WTC11 (cell line): ENCODE measurements at places on chromosomes 2 and 18. TPM values are rescaled to one million over a fixed set of nuclear protein-coding genes. Genes with fewer than 3 reads are reported as not detected.

Gene SH3RF3
- total RNA-seq, result 0.78 to 1.0 TPM (median 0.87 TPM) in 3 replicates

Gene RFX8
- total RNA-seq, result 0.16 to 0.28 TPM (median 0.21 TPM) in 3 replicates

Gene G6PC2
- not detected in 3 replicates for total RNA-seq

Gene NEURL3
- total RNA-seq, result not detected in 3 replicates

Gene CDKL4
- 0.16 to 0.46 TPM (median 0.34 TPM) in 3 replicates for total RNA-seq

Gene PROC
- total RNA-seq, result 0.30 to 0.59 TPM (median 0.39 TPM) in 3 replicates

Gene CHRNG
- total RNA-seq, result 0.20 TPM in 1 of 3 replicates, not detected in the others

Gene TUBB6
- 137 to 240 TPM (median 149 TPM) in 3 replicates for total RNA-seq

Gene KCNIP3
- 2.1 to 3.3 TPM (median 3.1 TPM) in 3 replicates for total RNA-seq

Gene NR4A2
- 0.66 to 0.69 TPM (median 0.66 TPM) in 3 replicates for total RNA-seq

GRCh38 chr2:110783196-110783873, 51.0 kb downstream of the ACOXL start:
- no peaks in the 10 kb centered on the region for H3K27me3 ChIP-seq
- H3K4me3 ChIP-seq, result no peak overlapping the region

DNA sequence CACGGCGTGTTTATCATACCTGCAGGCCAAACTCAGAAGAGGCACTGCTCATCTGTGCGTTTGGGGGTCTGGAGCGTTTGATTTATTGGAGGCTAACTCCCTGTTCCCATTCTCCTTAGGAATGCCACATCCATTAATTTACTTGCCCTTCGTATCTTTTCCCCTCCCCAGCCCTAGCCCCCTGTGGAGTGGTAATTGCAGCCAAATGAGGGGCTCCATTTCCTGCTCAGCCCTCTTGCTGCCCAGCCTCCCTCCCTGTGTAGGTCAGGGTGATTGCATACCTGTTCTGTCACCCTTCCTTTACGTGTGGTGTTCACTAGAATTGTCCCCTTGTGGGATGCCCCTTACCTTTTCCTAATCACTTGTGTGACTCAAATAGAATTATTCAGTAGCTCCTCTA, 120.4 kb downstream of the MAP3K20 start:
- peaks cover 82% of the 10 kb centered on the region for H3K4me1 ChIP-seq
- H3K4me3 ChIP-seq, result peak overlapping the region; percentile 47
- H3K27ac ChIP-seq, result peak overlapping the region; percentile 97
- H3K36me3 ChIP-seq, result no peaks in the 10 kb centered on the region
- DNase-seq, result peak; percentile 69

GRCh38 chr2:101012706-101013181, 10.7 kb downstream of the RPL31 start:
- H3K4me1 ChIP-seq, result peaks cover 10% of the 10 kb centered on the region
- H3K4me3 ChIP-seq, result no peak overlapping the region
- H3K27me3 ChIP-seq, result no peaks in the 10 kb centered on the region
- no peak for DNase-seq
- peaks cover 73% of the 10 kb centered on the region for H3K36me3 ChIP-seq
- no peak overlapping the region for H3K27ac ChIP-seq

DNA sequence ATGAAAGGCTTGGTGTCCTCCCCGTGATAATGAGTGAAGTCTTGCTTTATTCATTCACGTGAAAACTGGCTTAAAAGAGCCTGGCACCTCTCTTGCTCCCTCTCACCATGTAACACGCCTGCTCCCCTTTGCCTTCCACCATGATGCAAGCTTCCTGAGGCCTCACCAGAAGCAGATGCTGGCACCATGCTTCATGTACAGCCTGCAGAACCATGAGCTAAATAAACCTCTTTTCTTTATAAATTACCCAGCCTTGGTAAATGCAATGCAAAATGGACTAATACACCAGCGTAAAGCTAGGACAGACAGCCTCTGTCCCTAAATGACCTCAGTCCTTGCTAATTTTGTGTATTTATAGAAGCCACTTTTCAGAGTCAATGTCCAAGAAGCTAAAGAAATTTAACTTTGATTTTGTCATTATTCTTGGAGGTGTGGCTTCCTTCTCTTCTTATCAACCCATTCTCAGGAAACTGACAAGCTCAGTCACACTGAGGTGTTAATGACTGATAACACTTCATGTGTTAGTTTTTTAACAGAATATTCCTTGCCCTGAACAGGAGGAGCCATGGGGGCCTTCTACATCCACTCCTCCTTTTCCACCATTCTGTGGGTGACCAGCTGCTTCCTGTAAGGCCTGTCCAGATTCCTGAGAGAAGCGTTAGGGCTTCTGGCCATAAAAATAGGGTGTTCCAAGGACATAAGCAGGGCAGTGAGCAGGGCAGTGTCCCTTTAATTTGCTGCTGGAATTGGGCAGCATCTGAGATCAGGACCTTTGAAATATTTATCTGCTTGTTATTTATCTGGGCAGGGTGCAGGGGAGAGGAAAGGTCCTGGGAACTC, 38.0 kb upstream of the EPAS1 start:
- H3K27me3 ChIP-seq, result no peaks in the 10 kb centered on the region
- H3K27ac ChIP-seq, result no peak overlapping the region
- H3K4me3 ChIP-seq, result no peak overlapping the region
- no peaks in the 10 kb centered on the region for H3K4me1 ChIP-seq
- no peaks in the 10 kb centered on the region for H3K36me3 ChIP-seq

DNA sequence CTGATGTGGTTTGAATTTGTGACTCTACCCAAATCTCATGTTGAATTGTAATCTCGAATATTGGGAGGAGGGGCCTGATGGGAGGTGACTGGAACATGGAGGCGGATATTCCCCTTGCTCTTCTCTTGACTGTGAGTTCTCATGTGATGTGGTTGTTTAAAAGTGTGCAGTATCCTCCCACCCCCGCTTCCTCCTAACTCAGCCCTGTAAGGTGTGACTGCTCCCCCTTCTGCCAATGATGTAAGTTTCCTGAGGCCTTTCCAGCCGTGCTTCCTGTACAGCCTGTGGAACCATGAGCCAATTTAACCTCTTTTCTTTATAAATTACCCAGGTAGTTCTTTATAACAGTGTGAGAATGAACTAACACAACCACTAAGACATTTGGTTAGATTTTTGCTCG, 458.4 kb downstream of the THSD7B start:
- H3K4me3 ChIP-seq, result no peak overlapping the region
- H3K27ac ChIP-seq, result no peak overlapping the region; the same call in 1 of the 2 replicates
- no peak for DNase-seq
- no peaks in the 10 kb centered on the region for H3K27me3 ChIP-seq
- peaks cover 15% of the 10 kb centered on the region for H3K4me1 ChIP-seq
- no peaks in the 10 kb centered on the region for H3K36me3 ChIP-seq

DNA sequence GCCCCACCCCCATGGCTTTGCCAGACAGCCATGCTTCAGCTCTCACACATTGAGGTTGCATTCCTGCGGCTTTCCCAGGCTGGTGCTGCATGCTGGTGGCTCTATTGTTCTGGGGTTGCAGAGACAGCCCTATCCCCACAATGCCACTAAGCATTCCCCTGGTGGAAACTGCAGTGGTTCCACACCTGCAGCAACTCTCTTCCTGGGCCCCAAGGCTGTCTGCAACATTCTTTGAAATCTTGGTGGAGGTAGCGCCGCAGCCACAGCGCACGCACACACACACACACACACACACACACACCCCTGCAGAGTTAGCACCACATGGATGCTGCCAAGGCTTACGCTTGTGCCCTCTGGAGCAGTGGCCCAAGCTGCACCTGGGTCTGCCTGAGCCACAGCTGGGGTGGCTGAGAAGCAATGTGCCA, 21.4 kb downstream of the SFXN5 start:
- no peak overlapping the region for H3K4me3 ChIP-seq
- H3K36me3 ChIP-seq, result peaks cover 7% of the 10 kb centered on the region
- H3K4me1 ChIP-seq, result peaks cover 16% of the 10 kb centered on the region
- peak; percentile 66 for DNase-seq
- H3K27ac ChIP-seq, result 0 out of 2 replicates have a peak overlapping the region, but pooled peaks have one; percentile 22

GRCh38 chr2:239465017-239466001, 64.5 kb upstream of the HDAC4 start:
- no peak overlapping the region for H3K4me3 ChIP-seq
- DNase-seq, result no peak
- H3K4me1 ChIP-seq, result no peaks in the 10 kb centered on the region

DNA sequence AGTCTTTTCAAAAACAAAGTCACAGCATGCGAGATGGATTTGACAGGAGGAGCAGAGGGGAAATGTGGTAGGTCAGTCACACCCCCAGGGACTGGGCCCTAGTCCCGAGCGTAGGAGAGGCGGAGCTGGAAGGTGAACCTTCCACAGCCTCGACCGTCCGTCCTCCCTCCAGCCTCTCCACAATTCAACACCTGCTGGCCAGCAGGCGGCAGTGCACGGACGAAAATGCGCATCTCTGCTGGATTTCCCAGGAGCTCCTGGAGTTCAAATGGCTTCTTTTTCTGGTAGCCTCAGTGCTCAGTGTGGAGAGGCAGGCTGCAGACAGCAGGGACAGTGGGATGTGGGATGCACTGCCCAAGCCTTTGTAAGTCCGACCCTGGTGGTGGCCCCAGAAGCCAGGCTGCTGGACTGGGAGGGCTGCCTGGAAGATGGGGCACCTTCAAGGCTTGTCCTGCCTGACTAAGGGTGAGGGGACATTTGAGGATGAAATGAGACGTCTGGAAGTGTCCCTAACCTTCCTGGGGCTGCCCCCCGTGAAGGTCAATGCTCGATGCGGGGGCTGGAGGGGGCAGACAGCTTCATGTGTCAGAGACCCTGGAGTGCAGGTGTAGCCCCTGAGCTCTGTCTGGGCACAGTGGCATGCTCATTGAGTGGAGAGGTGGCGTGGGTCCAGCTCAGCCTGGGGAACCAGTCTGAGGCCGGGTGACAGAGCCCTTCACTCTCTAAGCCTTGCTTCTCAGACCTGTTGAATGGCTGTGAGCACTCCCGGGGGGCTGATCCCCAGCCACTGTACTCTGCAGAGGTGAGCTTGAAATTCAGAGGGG, 189.5 kb downstream of the TFCP2L1 start:
- DNase-seq, result peak; percentile 79
- H3K36me3 ChIP-seq, result peaks cover 7% of the 10 kb centered on the region; the same call in 1 of the 2 replicates
- no peaks in the 10 kb centered on the region for H3K4me1 ChIP-seq
- peaks cover 13% of the 10 kb centered on the region for H3K27me3 ChIP-seq
- H3K4me3 ChIP-seq, result no peak overlapping the region

GRCh38 chr2:119293900-119294299, 70.3 kb downstream of the STEAP3 start:
- no peak overlapping the region for H3K27ac ChIP-seq
- H3K27me3 ChIP-seq, result no peaks in the 10 kb centered on the region
- H3K36me3 ChIP-seq, result no peaks in the 10 kb centered on the region
- peaks cover 13% of the 10 kb centered on the region for H3K4me1 ChIP-seq

GRCh38 chr18:41744421-41745030, 210.5 kb upstream of the PIK3C3 start:
- H3K4me3 ChIP-seq, result peak overlapping the region; percentile 42
- no peak for DNase-seq
- H3K27me3 ChIP-seq, result no peaks in the 10 kb centered on the region
- H3K27ac ChIP-seq, result peak overlapping the region; percentile 76
- H3K4me1 ChIP-seq, result peaks cover 40% of the 10 kb centered on the region
- no peaks in the 10 kb centered on the region; the same call in 1 of the 2 replicates for H3K36me3 ChIP-seq

DNA sequence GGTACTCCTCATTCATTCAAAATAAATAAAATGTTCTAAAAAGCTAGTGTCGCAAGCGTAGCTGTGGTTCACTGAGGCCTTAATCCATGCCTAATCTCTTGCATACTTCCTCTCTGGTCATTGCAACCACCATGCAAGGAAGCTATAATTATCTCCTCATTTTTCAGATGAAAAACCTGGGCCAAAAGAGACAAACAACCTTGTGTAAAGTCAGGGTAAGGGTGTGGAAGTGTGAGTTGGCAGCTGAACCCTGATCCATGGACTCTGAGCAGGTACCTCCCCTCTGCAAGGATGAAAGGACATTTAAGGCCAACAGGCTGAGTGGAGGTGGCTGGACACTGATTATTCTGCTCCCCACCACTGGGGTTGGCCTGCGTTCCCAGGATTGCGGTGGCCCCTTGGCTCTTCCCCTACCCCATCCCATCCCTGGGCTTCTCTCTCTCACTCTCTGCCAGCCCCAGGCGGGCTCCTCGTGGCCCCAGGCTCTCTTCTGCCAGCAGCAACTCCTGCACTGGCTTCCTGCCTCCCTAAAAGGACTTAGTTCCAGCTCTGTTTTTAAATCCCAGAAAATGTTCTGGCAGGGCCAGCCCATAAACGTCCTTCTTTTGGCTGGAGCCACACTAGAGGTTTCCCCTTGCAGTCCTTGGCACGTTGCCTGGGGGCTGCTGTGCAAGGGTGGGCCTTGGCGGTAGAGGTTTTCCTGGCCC, 72.0 kb upstream of the AFF3 start:
- H3K36me3 ChIP-seq, result no peaks in the 10 kb centered on the region
- H3K27ac ChIP-seq, result no peak overlapping the region
- no peaks in the 10 kb centered on the region for H3K4me1 ChIP-seq
- H3K4me3 ChIP-seq, result no peak overlapping the region
- H3K27me3 ChIP-seq, result no peaks in the 10 kb centered on the region

GRCh38 chr2:46179037-46179621, 118.1 kb upstream of the EPAS1 start:
- H3K27ac ChIP-seq, result 0 out of 2 replicates have a peak overlapping the region, but pooled peaks have one; percentile 24
- no peaks in the 10 kb centered on the region for H3K36me3 ChIP-seq
- no peak overlapping the region for H3K4me3 ChIP-seq
- no peaks in the 10 kb centered on the region for H3K27me3 ChIP-seq
- H3K4me1 ChIP-seq, result peaks cover 4% of the 10 kb centered on the region

DNA sequence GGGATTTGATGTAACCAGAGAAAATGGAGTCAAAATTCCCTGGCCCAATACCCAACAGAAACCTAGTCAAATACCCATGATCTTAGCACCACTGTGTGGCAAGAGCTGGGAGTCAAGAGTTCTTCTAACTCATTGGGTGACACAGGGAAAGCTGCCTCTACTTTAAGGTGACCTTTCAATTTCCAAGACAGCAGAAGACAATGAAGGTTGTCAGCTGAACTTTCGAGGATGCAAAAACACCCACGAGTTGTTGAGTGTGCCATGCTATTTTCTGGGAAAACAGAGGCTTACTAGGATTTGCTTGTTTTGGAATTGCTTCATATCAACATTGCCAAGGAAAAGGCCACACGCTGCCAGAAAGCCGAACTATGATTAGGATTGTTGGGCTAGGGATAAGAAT, 61.6 kb upstream of the CYRIA start:
- H3K4me3 ChIP-seq, result no peak overlapping the region
- no peaks in the 10 kb centered on the region for H3K36me3 ChIP-seq
- peaks cover 7% of the 10 kb centered on the region for H3K4me1 ChIP-seq
- no peak for DNase-seq

DNA sequence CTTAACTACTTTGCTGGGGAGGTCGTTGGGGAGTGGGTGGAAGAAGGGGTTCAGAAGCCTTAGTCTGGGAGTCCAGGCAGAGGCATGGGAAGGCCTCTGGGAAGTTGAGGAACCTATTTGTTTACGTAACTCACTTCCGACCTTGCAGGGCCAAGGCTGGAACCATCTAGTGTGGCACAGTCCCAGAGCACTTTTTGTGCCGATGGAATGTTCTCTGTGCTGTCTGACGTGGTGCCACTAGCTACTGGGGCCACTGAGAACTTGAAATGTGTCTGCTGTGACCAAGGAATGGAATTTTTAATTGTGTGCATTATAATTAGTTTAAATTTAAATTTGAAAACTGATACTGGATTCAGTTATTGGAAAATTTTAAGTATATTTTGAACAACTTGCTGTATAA, 139.7 kb downstream of the FAM161A start:
- no peak overlapping the region for H3K4me3 ChIP-seq
- DNase-seq, result no peak
- H3K27me3 ChIP-seq, result no peaks in the 10 kb centered on the region; the same call in 1 of the 2 replicates
- no peaks in the 10 kb centered on the region for H3K4me1 ChIP-seq
- no peaks in the 10 kb centered on the region for H3K36me3 ChIP-seq
- H3K27ac ChIP-seq, result 0 out of 2 replicates have a peak overlapping the region, but pooled peaks have one; percentile 9

- DNase-seq, result no peak
- peaks cover 17% of the 10 kb centered on the region for H3K4me1 ChIP-seq
- H3K36me3 ChIP-seq, result no peaks in the 10 kb centered on the region
- no peak overlapping the region for H3K4me3 ChIP-seq
- H3K27me3 ChIP-seq, result no peaks in the 10 kb centered on the region
Measured at GRCh38 chr2:25054720-25055119, 12.8 kb downstream of the EFR3B start.

GRCh38 chr2:221025398-221025797, 546.7 kb downstream of the EPHA4 start:
- no peaks in the 10 kb centered on the region for H3K36me3 ChIP-seq
- H3K4me1 ChIP-seq, result no peaks in the 10 kb centered on the region
- no peak overlapping the region for H3K4me3 ChIP-seq
